Type B pancreatic cell (in vitro differentiated cells): ENCODE measurements at places on chromosomes 3 and 15. TPM values are rescaled to one million over a fixed set of nuclear protein-coding genes. Genes with fewer than 3 reads are reported as not detected.
A peak's percentile ranks its signal among the peaks of the same experiment; 100 is the strongest.

GRCh38 chr15:100168787-100169186, 173.0 kb downstream of the ADAMTS17 start:
- no peak overlapping the region for H3K4me3 ChIP-seq
- H3K36me3 ChIP-seq, result no peaks in the 10 kb centered on the region
- H3K27me3 ChIP-seq, result no peaks in the 10 kb centered on the region
- no peak overlapping the region for H3K27ac ChIP-seq
- peak; percentile 47 for DNase-seq
- H3K4me1 ChIP-seq, result no peaks in the 10 kb centered on the region

DNA sequence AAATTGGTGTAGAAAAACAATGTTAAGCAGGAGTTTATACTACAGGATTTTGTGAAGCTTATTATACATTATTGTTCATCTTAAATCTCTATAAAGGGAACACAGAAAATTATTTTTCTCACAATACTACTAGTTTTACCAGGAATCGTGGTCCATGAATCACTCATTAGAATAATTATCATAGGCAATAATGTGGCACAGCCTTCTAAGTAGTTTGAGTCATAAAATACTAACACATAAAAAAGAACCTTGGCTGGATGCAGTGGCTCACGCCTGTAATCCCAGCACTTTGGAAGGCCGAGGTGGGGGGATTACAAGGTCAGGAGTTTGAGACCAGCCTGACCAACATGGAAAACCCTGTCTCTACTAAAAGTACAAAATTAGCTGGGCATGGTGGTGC, 393.1 kb upstream of the ZNF717 start:
- H3K27ac ChIP-seq, result no peak overlapping the region
- no peak overlapping the region for H3K4me3 ChIP-seq
- no peaks in the 10 kb centered on the region for H3K27me3 ChIP-seq
- no peaks in the 10 kb centered on the region for H3K36me3 ChIP-seq
- DNase-seq, result no peak
- no peaks in the 10 kb centered on the region for H3K4me1 ChIP-seq

The MUC4 gene
- 1.9 and 2.4 TPM in 2 replicates for total RNA-seq

GRCh38 chr3:108489776-108490175, 20.6 kb downstream of the MYH15 start:
- peaks cover 21% of the 10 kb centered on the region for H3K4me1 ChIP-seq
- no peak overlapping the region for H3K27ac ChIP-seq
- peaks cover 10% of the 10 kb centered on the region for H3K27me3 ChIP-seq

DNA sequence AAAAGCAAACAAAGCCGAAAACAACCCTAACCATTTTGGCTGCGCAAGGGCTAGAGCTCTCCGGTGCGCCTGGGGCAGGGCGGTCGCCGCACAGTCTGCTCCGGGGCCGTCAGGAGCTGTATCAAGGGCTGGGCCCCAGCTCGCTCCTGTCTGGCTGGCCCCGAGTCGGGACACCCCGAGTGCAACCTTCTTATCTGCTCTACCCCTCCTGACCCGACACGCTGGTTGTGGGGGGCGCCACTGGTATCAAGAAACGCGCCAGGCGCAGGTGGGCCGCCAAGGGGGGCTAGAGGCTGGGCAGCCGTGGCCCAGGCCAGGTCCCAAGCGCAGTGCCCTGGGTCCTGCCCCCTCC, 36.0 kb downstream of the NR2F2 start:
- H3K4me1 ChIP-seq, result peaks cover 34% of the 10 kb centered on the region
- no peak for DNase-seq
- peaks cover 8% of the 10 kb centered on the region for H3K36me3 ChIP-seq
- no peak overlapping the region for H3K27ac ChIP-seq
- peaks cover 96% of the 10 kb centered on the region for H3K27me3 ChIP-seq

The NEK10 gene
- 1.4 and 4.2 TPM in 2 replicates for total RNA-seq

The EID1 gene
- total RNA-seq, result 97.8 and 164 TPM in 2 replicates

DNA sequence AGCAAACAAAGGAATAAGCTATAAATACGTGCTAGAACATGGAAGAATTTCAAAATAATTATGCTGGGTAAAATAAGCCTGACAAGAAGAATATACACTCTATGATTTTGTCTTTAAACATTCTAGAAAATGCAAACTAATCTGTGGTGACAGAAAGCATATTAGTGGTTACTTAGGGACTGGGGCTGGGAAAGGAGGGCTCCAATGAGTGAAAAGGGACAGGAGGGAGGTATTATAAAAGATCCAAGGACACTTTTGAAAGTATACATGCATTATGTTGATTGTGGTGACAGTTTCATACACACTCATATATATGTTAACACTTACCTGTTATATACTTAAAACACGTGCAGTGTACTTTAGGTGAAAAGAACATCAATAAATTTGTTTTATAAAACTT, 23.0 kb downstream of the MYH15 start:
- H3K27ac ChIP-seq, result no peak overlapping the region
- DNase-seq, result no peak
- no peak overlapping the region for H3K4me3 ChIP-seq
- H3K4me1 ChIP-seq, result peaks cover 21% of the 10 kb centered on the region
- H3K27me3 ChIP-seq, result peaks cover 10% of the 10 kb centered on the region

DNA sequence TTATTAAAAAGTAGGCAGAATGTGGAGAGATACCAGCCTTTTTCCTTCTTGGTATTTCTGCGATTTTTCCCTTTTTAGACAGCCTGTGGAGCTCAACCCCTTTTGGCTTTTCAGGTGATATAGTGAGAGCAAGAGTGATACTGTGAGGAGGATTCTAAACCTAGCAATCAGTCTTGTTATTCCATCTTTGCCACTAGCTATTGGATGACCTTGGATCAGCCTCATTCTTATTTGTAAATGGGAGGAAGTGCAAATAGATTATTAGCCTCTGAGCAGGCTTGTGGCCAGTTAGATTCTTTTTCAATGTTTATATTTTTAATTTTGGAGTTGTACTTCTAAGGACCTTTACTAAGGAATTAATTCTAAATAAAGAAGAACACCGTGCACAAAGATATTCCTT, 34.0 kb downstream of the IQGAP1 start:
- no peaks in the 10 kb centered on the region for H3K27me3 ChIP-seq
- H3K4me1 ChIP-seq, result peaks cover 38% of the 10 kb centered on the region
- peak overlapping the region; percentile 9 for H3K27ac ChIP-seq
- no peak overlapping the region for H3K4me3 ChIP-seq

The CPLX3 gene
- total RNA-seq, result not detected in 2 replicates

DNA sequence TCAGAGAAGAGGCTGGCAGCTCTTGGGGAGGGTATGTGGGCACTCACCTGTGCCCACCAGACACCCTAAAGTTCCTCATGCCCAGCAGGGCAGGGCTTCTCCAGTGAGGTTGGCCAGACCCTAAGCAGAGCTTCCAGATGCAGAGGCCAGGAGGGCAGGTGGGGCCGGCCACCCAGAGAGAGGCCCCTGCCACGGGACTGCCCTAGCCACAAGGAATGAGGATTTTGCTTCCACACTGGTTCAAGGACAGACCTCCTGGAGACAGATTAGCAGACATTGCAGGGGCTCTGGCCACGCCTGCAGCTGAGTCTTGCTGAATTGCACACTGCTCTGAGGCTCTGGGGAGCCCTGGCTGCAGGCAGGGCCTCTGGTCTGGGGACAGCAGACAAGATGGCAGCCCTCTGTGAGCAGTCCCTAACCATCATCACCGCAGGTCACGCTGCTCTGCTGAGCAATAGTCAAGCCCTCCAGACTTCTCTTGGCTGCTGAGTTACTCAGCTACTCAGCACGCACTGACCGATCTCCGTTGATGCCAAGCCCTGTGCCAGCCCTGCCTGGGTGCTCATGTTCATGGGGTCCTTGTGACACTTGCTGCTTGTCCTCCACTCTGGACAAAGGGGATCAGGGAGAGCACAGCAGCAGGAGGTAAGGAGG, 117.4 kb upstream of the ABHD17C start:
- peaks cover 11% of the 10 kb centered on the region for H3K4me1 ChIP-seq
- no peak overlapping the region for H3K27ac ChIP-seq
- no peak overlapping the region for H3K4me3 ChIP-seq
- peaks cover 4% of the 10 kb centered on the region for H3K36me3 ChIP-seq
- DNase-seq, result no peak

DNA sequence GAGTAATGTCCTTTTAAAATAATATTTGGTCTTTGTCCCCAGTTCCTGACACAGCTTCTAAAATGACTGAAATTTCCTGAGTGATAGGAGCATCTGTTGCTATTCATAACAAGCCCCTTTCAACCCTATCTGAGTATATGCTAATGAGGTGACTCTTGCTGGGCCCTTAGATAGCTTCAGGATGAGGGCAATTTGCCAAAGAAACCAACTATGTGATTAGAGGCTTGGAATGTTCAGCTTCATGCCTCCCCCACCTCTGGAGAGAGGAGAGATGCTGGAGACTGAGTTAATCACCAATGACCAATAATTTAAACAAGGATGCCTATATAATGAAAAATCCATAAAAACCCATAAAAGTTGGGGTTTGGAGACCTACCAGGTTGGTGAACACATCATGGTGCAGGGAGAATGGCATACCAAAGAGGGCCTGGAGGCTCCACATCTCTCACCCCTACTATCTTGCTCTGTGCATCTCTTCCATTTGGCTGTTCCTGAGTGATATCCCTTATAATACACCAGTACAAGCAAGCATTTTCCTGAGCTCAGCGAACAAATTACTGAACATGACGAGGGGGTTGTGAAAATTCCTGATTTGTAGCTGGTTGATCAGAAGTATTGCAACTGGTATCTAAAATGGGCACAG, 189.2 kb downstream of the ECT2 start:
- no peak overlapping the region for H3K4me3 ChIP-seq
- H3K27me3 ChIP-seq, result no peaks in the 10 kb centered on the region
- no peak for DNase-seq
- H3K36me3 ChIP-seq, result no peaks in the 10 kb centered on the region

GRCh38 chr15:41411031-41411430, 5.9 kb upstream of the RTF1 start:
- no peak overlapping the region for H3K4me3 ChIP-seq
- no peaks in the 10 kb centered on the region for H3K36me3 ChIP-seq
- no peaks in the 10 kb centered on the region for H3K27me3 ChIP-seq
- H3K27ac ChIP-seq, result no peak overlapping the region
- no peak for DNase-seq

The HEMK1 gene
- total RNA-seq, result 20.2 and 29.9 TPM in 2 replicates

The SLCO2A1 gene
- total RNA-seq, result 3.4 and 3.8 TPM in 2 replicates

- no peaks in the 10 kb centered on the region for H3K36me3 ChIP-seq
- peak overlapping the region; percentile 19 for H3K4me3 ChIP-seq
- H3K27me3 ChIP-seq, result no peaks in the 10 kb centered on the region
- peak overlapping the region; percentile 52 for H3K27ac ChIP-seq
- no peak for DNase-seq
These were observed 33.5 kb upstream of the TRAK1 start for GRCh38 chr3:42057561-42058211.

GRCh38 chr3:176755977-176756376, 441.3 kb downstream of the TBL1XR1 start:
- no peaks in the 10 kb centered on the region for H3K4me1 ChIP-seq
- no peak overlapping the region for H3K27ac ChIP-seq
- no peak for DNase-seq
- H3K27me3 ChIP-seq, result peaks cover 3% of the 10 kb centered on the region
- no peaks in the 10 kb centered on the region for H3K36me3 ChIP-seq

DNA sequence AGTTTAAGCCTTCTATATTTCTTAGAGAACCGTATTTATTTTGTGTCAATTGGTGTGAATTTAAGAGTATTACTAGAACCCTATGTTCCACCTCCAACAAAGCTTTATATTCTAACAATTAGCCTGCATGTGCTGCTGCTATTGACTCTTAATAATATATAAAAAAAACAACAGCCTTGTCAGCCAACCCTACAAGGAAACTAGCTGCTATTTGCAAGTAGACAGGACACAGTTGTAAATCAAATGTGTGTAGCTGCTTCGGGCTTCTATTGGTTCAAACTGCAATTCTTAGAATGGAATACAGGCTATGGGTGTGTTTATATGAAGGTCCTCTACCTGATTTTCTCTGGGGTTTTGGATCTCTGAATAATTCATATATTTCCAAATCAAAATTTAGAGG, 60.7 kb downstream of the ZBTB20 start:
- H3K36me3 ChIP-seq, result no peaks in the 10 kb centered on the region
- no peaks in the 10 kb centered on the region for H3K27me3 ChIP-seq
- no peak overlapping the region for H3K27ac ChIP-seq
- H3K4me3 ChIP-seq, result no peak overlapping the region
- no peak for DNase-seq

The EOMES gene
- total RNA-seq, result not detected in 2 replicates

DNA sequence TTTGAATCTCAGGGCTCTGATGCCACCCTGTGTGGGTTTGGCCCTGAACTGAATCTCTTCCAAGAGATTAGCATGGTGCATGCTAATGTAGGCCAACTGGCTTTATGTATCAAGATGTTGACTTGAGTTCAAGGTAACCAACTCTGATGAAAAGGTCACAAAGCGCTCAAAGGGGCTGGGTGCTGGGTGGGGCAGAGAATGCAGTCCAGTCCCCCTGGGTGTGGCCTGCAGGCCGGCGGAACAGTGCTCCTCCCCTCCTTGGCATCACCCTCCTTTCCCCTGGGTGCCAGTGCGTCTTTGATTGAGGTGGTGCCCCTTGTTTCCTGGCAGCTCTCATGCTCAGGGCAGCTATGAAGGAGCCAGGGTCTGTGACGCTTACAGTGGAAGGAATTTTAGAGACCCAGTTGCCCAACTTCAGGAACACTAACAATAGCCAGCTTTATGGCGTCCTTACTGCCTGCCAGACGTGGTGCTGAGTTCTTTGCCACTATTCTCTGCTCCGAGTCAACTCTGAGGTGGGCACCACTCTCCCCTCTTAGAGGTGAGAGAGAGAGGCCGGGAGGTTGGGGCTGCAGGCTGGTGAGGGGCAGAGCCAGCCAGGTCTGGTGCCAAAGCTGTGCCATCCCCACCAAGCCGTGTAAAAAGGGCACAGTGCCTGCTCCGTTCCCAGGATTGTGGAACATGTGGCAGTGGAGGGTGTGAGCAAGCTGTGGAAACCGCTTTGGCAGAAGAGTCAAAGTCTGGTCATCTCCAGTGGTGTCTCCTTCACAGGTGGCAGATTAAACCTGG, 9.8 kb downstream of the SYNM start:
- H3K27ac ChIP-seq, result no peak overlapping the region
- peaks cover 10% of the 10 kb centered on the region for H3K27me3 ChIP-seq
- H3K36me3 ChIP-seq, result peaks cover 8% of the 10 kb centered on the region

The ZBTB11 gene
- 15.4 and 18.4 TPM in 2 replicates for total RNA-seq

The TUSC7 gene
- not detected in 2 replicates for total RNA-seq

The LTK gene
- total RNA-seq, result 0.51 and 0.55 TPM in 2 replicates

GRCh38 chr3:33218446-33219174, at the start of gene SUSD5:
TSS of gene SUSD5 (minus strand) at chr3:33218810. CDS start at chr3:33218797, 13 bp downstream.
- DNase-seq, result peak; percentile 72
- peak within 1 kb of the TSS; percentile 27 for H3K27ac ChIP-seq
- H3K4me1 ChIP-seq, result peaks cover 6% of the 10 kb centered on the region

- H3K4me1 ChIP-seq, result no peaks in the 10 kb centered on the region
- DNase-seq, result no peak
- H3K36me3 ChIP-seq, result no peaks in the 10 kb centered on the region
- no peak overlapping the region for H3K27ac ChIP-seq
- H3K27me3 ChIP-seq, result no peaks in the 10 kb centered on the region
These were observed 132.9 kb downstream of the GABRB3 start for GRCh38 chr15:26639966-26640365.

- no peaks in the 10 kb centered on the region for H3K27me3 ChIP-seq
- peaks cover 7% of the 10 kb centered on the region for H3K36me3 ChIP-seq
- H3K4me1 ChIP-seq, result peaks cover 7% of the 10 kb centered on the region
- H3K4me3 ChIP-seq, result no peak overlapping the region
These were observed 6.5 kb downstream of the DYNC1LI1 start for GRCh38 chr3:32564195-32564594.
